Naive thymus-derived CD8-positive, alpha-beta T cell (primary cell): ENCODE measurements at places on chromosomes 3 and 15. TPM values are rescaled to one million over a fixed set of nuclear protein-coding genes. Genes with fewer than 3 reads are reported as not detected.

GRCh38 chr3:13420045-13420830, at the start of gene NUP210:
NUP210 (minus strand) TSS chr3:13420322; CDS start chr3:13420226, 96 bp downstream.
- H3K27me3 ChIP-seq, result no peaks in the 10 kb centered on the region
- H3K4me3 ChIP-seq, result peak within 1 kb of the TSS; percentile 97
- H3K27ac ChIP-seq, result peak within 1 kb of the TSS; percentile 99
- peaks cover 4% of the 10 kb centered on the region for H3K36me3 ChIP-seq
- H3K4me1 ChIP-seq, result peaks cover 29% of the 10 kb centered on the region

DNA sequence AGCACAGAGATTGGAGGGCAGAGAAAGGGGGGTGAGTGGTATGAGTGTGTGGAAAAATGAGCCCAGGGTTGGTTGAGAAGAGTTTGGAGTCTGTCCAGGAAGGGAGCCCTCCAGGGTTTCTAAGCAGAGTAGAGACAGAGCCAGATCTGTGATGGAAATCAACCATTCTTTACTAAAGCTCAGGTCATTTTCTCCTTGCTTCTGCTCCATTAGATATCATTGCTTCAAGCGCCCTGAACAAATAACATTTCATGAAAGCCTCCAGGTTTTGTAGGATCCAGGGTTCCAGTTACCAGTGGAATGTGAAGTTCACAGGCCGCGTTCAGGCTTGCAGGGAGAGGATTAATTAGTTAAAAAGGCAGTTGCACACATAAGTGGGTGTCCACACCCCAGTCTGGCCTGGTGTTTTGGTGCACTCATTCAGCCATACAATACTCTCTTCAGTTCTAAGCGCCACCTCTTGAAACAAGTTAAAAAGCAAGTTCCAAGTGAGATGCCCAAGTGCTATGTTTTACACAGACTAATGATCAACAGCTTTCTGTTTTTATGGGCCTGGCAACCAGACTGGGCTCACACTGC, 16.4 kb upstream of the BOC start:
- DNase-seq, result no peak
- no peak overlapping the region for H3K27ac ChIP-seq
- H3K4me3 ChIP-seq, result no peak overlapping the region
- no peaks in the 10 kb centered on the region for H3K4me1 ChIP-seq
- no peaks in the 10 kb centered on the region for H3K27me3 ChIP-seq

DNA sequence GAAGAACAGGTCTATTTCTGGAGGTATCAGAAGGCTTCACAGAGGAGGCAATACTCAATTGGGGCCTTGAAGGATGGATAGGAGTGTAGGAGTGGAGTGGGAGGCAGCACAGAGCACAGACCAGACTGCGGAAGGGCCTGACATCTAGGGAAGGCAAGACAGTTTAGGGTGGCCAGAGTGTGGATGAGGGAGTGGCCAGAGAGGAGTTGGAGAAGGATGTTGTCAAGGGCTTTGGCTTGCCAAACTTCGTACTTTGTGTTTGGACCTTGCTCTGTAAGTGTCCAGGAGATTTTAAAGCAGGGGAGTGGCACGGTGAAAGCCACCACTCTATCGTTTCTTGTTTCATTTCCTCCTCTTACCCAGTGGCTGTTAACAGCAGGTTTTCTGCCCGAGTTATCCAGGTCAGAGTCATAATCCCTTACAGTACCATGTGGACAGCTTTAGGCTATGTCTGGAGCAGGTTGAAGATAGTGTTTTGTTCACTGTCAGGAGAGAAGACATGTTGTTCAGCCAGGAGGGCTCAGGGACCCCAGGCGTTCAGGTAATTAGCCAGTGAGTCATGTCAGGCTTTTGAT, 12.3 kb downstream of the SMAD3 start:
- DNase-seq, result no peak
- H3K4me3 ChIP-seq, result no peak overlapping the region
- H3K36me3 ChIP-seq, result peaks cover 2% of the 10 kb centered on the region
- H3K27ac ChIP-seq, result no peak overlapping the region

GRCh38 chr3:73765878-73766545, 141.3 kb upstream of the PDZRN3 start:
- no peak overlapping the region for H3K4me3 ChIP-seq
- no peak overlapping the region for H3K27ac ChIP-seq
- DNase-seq, result no peak
- no peaks in the 10 kb centered on the region for H3K27me3 ChIP-seq
- no peaks in the 10 kb centered on the region for H3K4me1 ChIP-seq
- H3K36me3 ChIP-seq, result no peaks in the 10 kb centered on the region

DNA sequence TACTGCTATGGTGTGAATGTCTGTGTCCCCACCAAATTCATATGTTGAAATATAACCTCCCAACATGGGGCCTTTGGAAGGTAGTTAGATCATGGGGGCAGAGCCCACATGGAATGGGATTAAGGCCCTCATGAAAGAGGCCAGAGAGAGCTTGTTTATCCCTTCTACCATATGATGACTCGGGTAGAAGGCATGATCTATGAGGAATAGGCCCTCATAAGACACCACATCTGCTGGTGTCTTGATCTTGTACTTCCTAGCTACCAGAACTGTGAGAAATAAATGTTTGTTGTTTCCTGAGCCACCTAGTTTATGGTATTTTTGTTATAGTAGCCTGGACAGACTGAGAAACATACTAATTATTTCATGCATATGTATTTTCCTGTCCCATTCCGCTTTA, 51.9 kb downstream of the WWTR1 start:
- no peaks in the 10 kb centered on the region for H3K4me1 ChIP-seq
- DNase-seq, result no peak
- no peaks in the 10 kb centered on the region for H3K36me3 ChIP-seq
- H3K27ac ChIP-seq, result no peak overlapping the region
- H3K4me3 ChIP-seq, result no peak overlapping the region

The MEF2A gene
- total RNA-seq, result 43.9 TPM

- no peaks in the 10 kb centered on the region for H3K4me1 ChIP-seq
- H3K27ac ChIP-seq, result no peak overlapping the region
- peaks cover 23% of the 10 kb centered on the region for H3K27me3 ChIP-seq
Measured at GRCh38 chr15:29935296-29936004, 113.2 kb upstream of the TJP1 start.

- H3K4me1 ChIP-seq, result no peaks in the 10 kb centered on the region
- DNase-seq, result no peak
- H3K27me3 ChIP-seq, result no peaks in the 10 kb centered on the region
- no peak overlapping the region for H3K27ac ChIP-seq
- H3K4me3 ChIP-seq, result no peak overlapping the region
- H3K36me3 ChIP-seq, result no peaks in the 10 kb centered on the region
Measured at GRCh38 chr3:6806991-6807390, 53.9 kb upstream of the GRM7 start.

- no peaks in the 10 kb centered on the region for H3K36me3 ChIP-seq
- no peaks in the 10 kb centered on the region for H3K4me1 ChIP-seq
- no peak overlapping the region for H3K27ac ChIP-seq
- H3K27me3 ChIP-seq, result no peaks in the 10 kb centered on the region
Measured at GRCh38 chr15:66164788-66165187, 88.8 kb downstream of the MEGF11 start.

DNA sequence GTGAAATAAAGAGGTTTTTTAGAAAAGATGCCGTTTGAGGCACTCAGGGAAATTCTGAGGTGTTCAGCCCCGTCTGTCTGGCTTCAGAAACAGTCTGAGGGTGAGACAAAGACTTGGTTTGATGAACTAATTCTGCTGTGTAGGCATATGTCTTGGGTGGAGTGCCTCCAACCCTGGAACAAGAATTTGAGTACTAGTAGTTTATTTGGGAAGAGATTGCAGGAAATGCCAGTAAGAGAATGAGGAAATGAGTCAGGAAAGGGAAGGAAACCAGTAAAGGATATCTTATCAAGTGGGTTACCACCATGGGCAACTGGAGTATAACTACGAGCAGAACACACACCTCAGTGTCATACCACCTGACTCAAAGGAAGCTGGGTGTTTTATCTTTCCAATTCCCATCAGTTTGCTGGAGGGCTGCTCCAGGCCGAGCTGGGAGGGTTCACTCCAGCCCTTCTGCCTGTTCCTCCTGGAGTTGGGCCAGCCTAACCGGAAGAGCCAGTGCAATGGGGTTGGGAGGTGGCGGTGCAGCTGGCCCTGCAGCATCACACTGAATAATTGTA, 75.3 kb downstream of the TGFBR2 start:
- DNase-seq, result no peak
- peak overlapping the region; percentile 61 for H3K4me3 ChIP-seq
- H3K4me1 ChIP-seq, result peaks cover 97% of the 10 kb centered on the region
- H3K27ac ChIP-seq, result peak overlapping the region; percentile 97

The BTLA gene
- 18.2 TPM for total RNA-seq

The ZBTB38 gene
- 48.3 TPM for total RNA-seq

The AADACL2 gene
- total RNA-seq, result not detected

The CRYGS gene
- 12.1 TPM for total RNA-seq

- peaks cover 2% of the 10 kb centered on the region for H3K27me3 ChIP-seq
- H3K27ac ChIP-seq, result no peak overlapping the region
- no peaks in the 10 kb centered on the region for H3K4me1 ChIP-seq
- no peak overlapping the region for H3K4me3 ChIP-seq
- H3K36me3 ChIP-seq, result no peaks in the 10 kb centered on the region
Measured at GRCh38 chr15:93415576-93415975, 326.6 kb upstream of the RGMA start.

The SLC2A2 gene
- not detected for total RNA-seq

DNA sequence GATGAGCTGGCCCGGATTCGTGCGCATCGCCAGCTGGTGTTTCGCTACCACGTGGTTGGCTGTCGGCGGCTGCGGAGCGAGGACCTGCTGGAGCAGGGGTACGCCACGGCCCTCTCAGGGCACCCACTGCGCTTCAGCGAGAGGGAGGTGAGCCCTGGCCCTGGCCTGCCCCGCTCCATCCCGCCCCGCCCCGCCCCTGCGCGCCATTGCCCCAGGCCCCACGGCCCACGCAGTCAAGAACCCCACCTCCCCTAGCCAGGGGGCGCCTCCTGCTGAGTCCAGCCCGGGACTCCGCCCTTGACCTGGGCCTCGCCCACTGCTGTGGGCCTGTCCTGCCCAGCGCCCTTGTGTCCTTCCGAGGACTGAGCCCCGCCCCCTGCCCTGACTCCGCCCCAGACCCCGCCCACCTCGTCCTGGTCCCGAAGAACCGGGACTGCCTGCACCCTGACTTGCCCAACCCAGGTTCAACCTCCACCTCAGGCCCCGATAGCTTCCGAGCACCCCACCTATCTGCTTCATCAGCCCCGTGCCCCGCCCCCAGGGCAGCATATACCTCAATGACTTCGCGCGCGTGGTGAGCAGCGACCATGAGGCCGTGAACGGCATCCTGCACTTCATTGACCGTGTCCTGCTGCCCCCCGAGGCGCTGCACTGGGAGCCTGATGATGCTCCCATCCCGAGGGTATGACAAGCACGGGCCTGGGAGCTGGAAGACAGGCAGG, 14.8 kb downstream of the NT5DC2 start:
- H3K27ac ChIP-seq, result no peak overlapping the region
- H3K27me3 ChIP-seq, result no peaks in the 10 kb centered on the region
- H3K36me3 ChIP-seq, result no peaks in the 10 kb centered on the region
- no peak for DNase-seq
- no peaks in the 10 kb centered on the region for H3K4me1 ChIP-seq

The RASGRP1 gene
- total RNA-seq, result 83.7 TPM
